ENCODE measurements at places on chromosomes 5 and 9. TPM values are rescaled to one million over a fixed set of nuclear protein-coding genes. Genes with fewer than 3 reads are reported as not detected.

GRCh38 chr5:24598956-24599355 lies 45.8 kb downstream of the CDH10 start:
- DNase-seq: no peak

- DNase-seq: no peak
Observed at GRCh38 chr9:4740388-4740637, 689 bp downstream of the AK3 start.

DNA sequence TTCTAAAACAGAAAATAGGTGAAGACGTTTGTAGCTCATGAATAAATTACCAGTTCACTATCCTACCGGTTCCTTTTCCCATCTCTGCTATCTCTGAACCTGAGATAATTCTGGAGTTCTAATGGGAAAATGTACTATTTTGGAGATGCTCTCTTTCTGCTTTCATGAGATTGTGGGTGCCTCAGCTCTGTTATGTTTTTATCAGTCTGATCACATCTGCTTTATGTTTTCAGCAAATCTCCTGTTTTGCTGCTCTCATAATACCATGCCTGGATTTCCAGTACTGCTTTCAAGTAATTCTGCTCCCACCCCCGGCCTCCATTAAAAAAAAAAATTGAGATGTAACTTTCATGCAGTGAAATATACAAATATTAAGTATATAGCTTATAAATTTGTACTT lies 9.1 kb upstream of the SUSD1 start:
- DNase-seq: no peak

- DNase-seq: no peak
Observed at GRCh38 chr5:111926026-111926425, 169.0 kb upstream of the NREP start.

The ANKRD34B gene
- total RNA-seq: not detected
